Left lung (tissue), 14 donors: ENCODE measurements at places on chromosomes 16 and 17. TPM values are rescaled to one million over a fixed set of nuclear protein-coding genes. Genes with fewer than 3 reads are reported as not detected.

CACNG5 gene
- total RNA-seq: not detected

AARSD1 gene
- 27.5 TPM for total RNA-seq

ITGAX gene
- 71.5 TPM for total RNA-seq

GRCh38 chr16:2273484-2273883 is 5.6 kb upstream of the RNPS1 start:
- H3K4me1 ChIP-seq: peaks cover 23% of the 10 kb centered on the region
- DNase-seq: peak; percentile 77
- H3K36me3 ChIP-seq: no peaks in the 10 kb centered on the region
- no peak overlapping the region for H3K4me3 ChIP-seq
- no peak overlapping the region for H3K27ac ChIP-seq

- no peaks in the 10 kb centered on the region for H3K36me3 ChIP-seq
- no peak overlapping the region for H3K4me3 ChIP-seq
- no peaks in the 10 kb centered on the region for H3K4me1 ChIP-seq
- no peak overlapping the region for H3K27ac ChIP-seq
These were observed 26.5 kb upstream of the XYLT2 start for GRCh38 chr17:50319306-50320004.

SLC2A4 gene
- total RNA-seq: 0.60 TPM

- no peak overlapping the region for H3K4me3 ChIP-seq
- H3K4me1 ChIP-seq: no peaks in the 10 kb centered on the region
- H3K27me3 ChIP-seq: no peaks in the 10 kb centered on the region
- no peak for DNase-seq
- no peak overlapping the region for H3K27ac ChIP-seq
These were observed 7.2 kb downstream of the CPPED1 start for GRCh38 chr16:12796498-12796897.

TNP2 gene
- total RNA-seq: not detected

DNA sequence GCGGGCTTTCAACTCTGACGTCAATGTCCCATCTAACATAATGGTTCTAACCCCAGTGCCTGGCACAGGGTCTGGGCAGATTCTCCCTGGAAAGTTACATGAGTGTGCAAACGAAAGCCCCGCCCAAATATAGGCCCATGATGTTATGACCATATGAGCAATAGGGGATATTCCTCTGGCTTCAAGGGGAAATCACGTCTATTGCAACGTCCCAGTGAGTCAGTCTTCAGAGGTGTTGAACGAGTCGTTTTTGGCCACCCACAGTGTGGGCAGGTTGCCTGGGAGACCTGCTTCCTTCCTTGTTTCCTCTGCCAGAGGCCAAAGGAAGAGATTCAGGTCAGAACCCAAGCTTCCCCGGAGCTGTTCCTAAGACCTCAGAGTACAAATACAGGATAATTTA is 30.3 kb downstream of the PIK3R5 start:
- DNase-seq: peak; percentile 70
- peak overlapping the region; percentile 84 for H3K27ac ChIP-seq
- no peaks in the 10 kb centered on the region for H3K27me3 ChIP-seq
- no peaks in the 10 kb centered on the region for H3K4me1 ChIP-seq

DNA sequence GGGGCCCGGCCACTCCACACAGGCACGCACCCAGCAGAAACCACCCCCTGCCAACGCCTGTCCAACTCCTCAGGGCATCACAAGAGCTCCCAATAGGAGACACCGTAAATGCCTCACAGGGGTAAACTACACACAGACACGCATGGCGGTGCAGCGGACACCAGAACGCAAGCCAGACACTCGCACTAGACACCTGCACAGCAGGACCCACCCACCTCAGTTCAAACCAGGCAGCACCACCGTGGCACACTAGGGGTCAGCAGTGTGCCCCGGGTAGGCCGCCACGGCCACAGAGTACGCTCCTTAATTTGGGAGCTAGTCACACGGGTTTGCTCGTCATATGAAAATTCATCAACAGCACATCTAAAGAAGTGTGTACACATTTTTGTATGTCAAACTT is 3.4 kb downstream of the SLC38A10 start:
- H3K4me1 ChIP-seq: peaks cover 80% of the 10 kb centered on the region
- H3K27me3 ChIP-seq: no peaks in the 10 kb centered on the region
- H3K4me3 ChIP-seq: no peak overlapping the region
- no peak overlapping the region for H3K27ac ChIP-seq
- DNase-seq: no peak

HS3ST4 gene
- total RNA-seq: not detected

DNA sequence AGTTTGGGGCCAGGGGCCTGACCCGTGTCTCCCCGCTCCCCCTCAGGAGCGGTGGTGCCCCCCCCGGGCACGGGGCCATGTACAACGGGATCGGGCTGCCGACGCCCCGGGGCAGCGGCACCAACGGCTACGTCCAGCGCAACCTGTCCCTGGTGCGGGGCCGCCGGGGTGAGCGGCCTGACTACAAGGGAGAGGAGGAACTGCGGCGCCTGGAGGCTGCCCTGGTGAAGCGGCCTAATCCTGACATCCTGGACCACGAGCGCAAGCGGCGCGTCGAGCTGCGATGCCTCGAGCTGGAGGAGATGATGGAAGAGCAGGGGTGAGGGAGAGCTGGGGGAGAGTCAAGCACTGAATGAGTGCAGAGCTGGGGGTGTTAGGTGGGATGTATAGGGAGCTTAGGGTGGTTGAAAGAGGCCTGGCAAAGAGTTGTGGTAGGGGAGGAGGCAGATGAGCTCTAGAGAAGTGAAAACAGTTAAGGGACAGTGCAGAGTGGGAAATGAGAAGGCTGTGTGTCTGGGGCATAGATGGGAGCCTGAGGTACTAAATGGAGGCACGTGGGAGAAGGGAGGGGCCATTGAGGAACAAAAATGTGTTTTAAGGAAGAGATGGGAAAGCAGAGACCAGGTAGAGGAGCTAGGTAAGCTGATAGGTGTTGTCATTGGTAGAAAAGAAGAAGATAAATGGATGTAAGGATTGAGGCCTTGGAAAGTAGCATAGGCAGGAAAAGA is 4.0 kb downstream of the SRRM2 start:
- peaks cover 55% of the 10 kb centered on the region for H3K36me3 ChIP-seq
- peaks cover 31% of the 10 kb centered on the region for H3K4me1 ChIP-seq
- H3K27me3 ChIP-seq: no peaks in the 10 kb centered on the region
- H3K4me3 ChIP-seq: no peak overlapping the region
- no peak overlapping the region for H3K27ac ChIP-seq

- no peak overlapping the region for H3K4me3 ChIP-seq
- no peaks in the 10 kb centered on the region for H3K4me1 ChIP-seq
- peaks cover 63% of the 10 kb centered on the region for H3K36me3 ChIP-seq
- no peak for DNase-seq
These were observed 23.3 kb downstream of the MEAK7 start for GRCh38 chr16:84481051-84481735.

DNA sequence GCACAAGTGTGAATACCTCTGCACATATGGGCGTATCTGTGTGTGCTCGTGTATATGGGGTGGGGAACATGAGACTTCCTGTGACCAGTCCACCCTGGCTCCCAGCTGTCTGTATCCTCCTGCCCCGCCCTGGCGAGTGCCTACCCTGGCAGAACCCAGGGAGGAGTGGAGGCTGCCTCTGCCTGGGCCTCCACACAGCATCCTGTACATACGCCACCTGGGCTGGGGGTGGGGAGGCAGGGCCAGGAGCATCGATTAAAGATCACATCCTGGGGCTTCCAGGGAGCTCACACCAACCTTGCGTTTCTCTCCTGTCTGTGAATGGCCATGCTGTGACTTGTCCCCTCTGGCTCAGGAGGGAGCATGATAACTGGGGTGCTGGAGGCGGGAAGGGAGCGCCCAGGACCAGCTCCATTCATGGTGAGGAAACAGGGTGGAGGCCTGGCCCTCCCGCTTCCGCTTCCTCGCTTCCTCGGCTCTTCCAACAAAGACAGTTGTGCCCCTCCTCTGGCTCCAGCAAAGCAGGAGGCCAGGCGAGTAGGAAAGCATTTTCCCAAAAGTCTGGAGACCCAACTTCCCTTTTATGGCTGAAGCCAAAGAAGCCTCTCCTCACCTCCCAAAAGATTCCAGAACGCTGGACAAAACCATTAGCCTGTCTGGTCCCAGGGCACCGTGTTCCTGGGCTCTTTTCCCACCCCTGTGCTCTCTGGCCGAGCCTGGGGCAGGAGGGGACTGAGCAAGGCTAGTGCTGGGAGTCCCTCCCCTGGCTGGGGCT is 22.9 kb downstream of the ADAM11 start:
- peaks cover 9% of the 10 kb centered on the region for H3K4me1 ChIP-seq
- peak overlapping the region; percentile 76 for H3K27ac ChIP-seq
- no peak overlapping the region for H3K4me3 ChIP-seq
- no peak for DNase-seq

DNA sequence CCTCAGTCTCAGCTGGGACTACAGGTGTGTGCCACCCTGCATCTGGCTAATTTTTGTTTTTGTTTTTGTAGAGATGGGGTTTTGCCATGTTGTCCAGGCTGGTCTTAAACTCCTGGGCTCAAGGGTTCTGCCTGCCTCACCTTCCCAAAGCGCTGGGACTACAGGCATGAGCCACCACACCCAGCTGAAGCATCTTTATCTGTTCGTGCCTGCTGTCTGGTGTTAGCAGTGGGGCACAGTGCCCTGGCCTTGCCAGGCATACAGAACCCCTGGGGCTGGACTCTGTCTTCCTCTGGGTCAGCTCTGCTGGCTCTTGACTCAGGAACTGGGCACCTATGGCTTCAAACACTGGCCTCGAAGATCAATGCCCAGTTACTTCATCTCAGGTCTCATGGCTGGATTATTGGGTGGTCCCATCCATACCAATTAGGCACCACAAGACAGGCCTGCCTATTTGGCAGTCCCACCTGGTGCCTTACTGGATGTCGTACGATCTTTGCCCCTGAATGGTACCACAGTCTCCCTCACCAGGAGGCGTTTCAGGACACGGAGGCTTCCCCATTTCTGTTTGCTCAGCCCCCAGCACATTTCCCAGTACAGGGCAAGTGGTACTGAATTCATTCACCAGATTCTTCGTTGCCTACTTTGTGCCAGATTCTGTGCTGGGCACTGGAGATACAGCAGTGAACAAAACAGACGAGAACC is 99.3 kb downstream of the RAB11FIP4 start:
- H3K27ac ChIP-seq: peak overlapping the region; percentile 92
- peaks cover 86% of the 10 kb centered on the region for H3K4me1 ChIP-seq
- no peaks in the 10 kb centered on the region for H3K36me3 ChIP-seq
- no peak for DNase-seq

LPCAT2 gene
- 18.8 TPM for total RNA-seq

- H3K4me1 ChIP-seq: no peaks in the 10 kb centered on the region
- H3K27me3 ChIP-seq: no peaks in the 10 kb centered on the region
- no peak overlapping the region for H3K27ac ChIP-seq
- H3K4me3 ChIP-seq: no peak overlapping the region
- H3K36me3 ChIP-seq: peaks cover 99% of the 10 kb centered on the region
These were observed 78.5 kb downstream of the ZZEF1 start for GRCh38 chr17:4064366-4064765.

KRT24 gene
- not detected for total RNA-seq

DNA sequence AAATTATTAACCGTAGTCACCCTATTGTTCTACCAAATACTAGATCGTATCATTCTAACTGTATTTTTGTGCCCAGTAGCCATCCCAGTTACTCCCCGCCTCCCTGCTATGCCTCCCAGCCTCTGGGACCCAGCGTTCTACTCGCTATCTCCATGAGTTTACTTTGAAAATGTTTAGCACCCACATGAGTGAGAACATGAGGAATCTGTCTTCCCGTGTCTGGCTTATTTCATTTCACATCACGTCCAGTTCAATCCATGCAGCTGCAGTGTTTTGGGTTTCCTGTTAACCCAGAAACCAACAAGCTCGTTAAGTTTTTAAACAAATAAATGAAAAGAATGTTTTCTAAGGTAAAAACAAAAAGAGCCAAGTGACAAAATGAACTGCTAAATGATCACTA is 82.1 kb downstream of the VPS53 start:
- H3K27me3 ChIP-seq: no peaks in the 10 kb centered on the region
- H3K27ac ChIP-seq: no peak overlapping the region

GRCh38 chr17:41307647-41308046 is 1.5 kb downstream of the KRTAP16-1 start:
- H3K27me3 ChIP-seq: no peaks in the 10 kb centered on the region
- peaks cover 19% of the 10 kb centered on the region for H3K4me1 ChIP-seq
- no peak overlapping the region for H3K27ac ChIP-seq
- H3K4me3 ChIP-seq: no peak overlapping the region
- no peaks in the 10 kb centered on the region for H3K36me3 ChIP-seq

GRCh38 chr16:88711750-88712340 is 5.5 kb downstream of the CTU2 start:
- H3K27me3 ChIP-seq: no peaks in the 10 kb centered on the region
- H3K4me1 ChIP-seq: peaks cover 8% of the 10 kb centered on the region
- DNase-seq: no peak
- peaks cover 47% of the 10 kb centered on the region for H3K36me3 ChIP-seq

GRCh38 chr17:40598301-40598618 is 33.0 kb upstream of the CCR7 start:
- DNase-seq: no peak
- H3K4me1 ChIP-seq: no peaks in the 10 kb centered on the region
- no peaks in the 10 kb centered on the region for H3K27me3 ChIP-seq
- H3K27ac ChIP-seq: no peak overlapping the region

DNA sequence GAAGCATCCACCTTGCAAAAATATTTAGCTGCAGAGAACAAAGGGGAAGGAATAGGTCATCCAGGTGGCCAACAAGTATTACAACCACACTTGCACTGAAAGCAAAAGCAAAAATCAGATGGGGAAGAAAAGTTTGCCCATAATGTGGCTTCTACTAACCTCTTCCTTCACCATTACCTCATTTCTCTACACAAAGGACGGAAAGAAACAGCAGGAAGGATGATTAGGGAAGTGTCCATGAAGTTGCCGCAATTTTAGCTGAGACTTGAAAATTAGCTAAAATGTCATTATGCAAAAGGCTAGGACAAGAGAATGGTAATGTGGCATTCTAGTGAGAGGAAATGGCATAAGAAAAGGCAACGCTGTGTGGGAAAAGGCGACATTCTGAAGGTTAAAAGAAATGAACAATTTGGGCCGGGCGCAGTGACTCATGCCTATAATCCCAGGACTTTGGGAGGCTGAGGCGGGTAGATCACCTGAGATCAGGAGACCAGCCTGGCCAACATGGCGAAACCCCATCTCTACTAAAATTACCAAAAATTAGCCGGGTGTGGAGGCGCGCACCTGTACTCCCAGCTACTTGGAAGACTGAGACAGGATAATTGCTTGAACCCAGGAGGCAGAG is 13.7 kb downstream of the KANSL1 start:
- no peaks in the 10 kb centered on the region for H3K36me3 ChIP-seq
- H3K4me1 ChIP-seq: peaks cover 89% of the 10 kb centered on the region
- no peaks in the 10 kb centered on the region for H3K27me3 ChIP-seq
- peak overlapping the region; percentile 71 for H3K27ac ChIP-seq
- no peak for DNase-seq
- no peak overlapping the region for H3K4me3 ChIP-seq

ASPHD1 gene
- total RNA-seq: 3.6 TPM

HOXB5 gene
- 4.2 TPM for total RNA-seq

DNA sequence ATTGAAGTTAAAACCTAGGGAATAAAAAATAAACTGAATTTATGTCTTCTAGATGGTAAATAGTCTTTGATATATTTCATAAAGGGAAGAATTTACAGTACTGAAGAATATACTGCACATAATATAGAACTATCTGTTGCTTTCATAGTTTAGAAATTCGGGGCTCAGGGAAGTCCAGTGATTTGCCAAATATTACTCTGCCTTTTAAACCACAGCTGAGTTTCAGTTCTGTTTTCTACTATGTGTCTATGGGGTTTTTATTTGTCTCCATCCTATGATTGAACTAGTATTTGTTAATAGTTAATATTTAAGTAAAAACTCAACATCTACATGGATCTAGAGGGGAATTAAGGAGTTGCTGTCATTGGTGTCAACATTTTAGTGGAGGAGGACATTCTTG is 715.0 kb upstream of the CDH8 start:
- no peak overlapping the region for H3K27ac ChIP-seq
- H3K27me3 ChIP-seq: no peaks in the 10 kb centered on the region
- DNase-seq: no peak
- no peaks in the 10 kb centered on the region for H3K36me3 ChIP-seq
